ENCODE measurements at places on chromosomes 11 and 22. TPM values are rescaled to one million over a fixed set of nuclear protein-coding genes. Genes with fewer than 3 reads are reported as not detected.
A peak's percentile ranks its signal among the peaks of the same experiment; 100 is the strongest.

ROM1 gene
- 5.8 TPM for total RNA-seq

PHLDA2 gene
- 110 TPM for total RNA-seq

GRCh38 chr22:29855611-29856181 is 17.6 kb upstream of the ASCC2 start:
- no peaks in the 10 kb centered on the region for H3K4me1 ChIP-seq
- H3K27me3 ChIP-seq: no peaks in the 10 kb centered on the region
- H3K36me3 ChIP-seq: no peaks in the 10 kb centered on the region
- H3K27ac ChIP-seq: no peak overlapping the region
- no peak for DNase-seq

DNA sequence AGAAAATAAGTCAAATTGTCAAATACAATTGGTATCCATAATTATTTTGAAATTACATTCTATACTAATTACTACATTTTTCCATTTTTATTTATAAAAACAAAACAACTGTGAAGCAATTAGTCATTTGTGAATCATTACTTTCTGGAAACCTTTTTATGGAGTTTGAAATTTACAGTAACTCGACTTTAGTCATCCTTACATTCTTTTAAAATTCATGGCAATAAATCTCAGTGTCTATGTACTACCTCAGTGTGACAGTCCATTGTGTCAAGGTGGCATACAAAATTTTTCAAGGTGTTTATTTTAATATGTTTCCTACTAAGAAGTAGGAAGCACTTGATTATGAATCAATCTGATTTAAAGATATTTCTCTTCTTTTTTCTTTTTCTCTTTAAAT is 1949.4 kb upstream of the RAG2 start:
- H3K27me3 ChIP-seq: no peaks in the 10 kb centered on the region
- peak; percentile 52 for DNase-seq
- H3K4me3 ChIP-seq: no peak overlapping the region
- peaks cover 12% of the 10 kb centered on the region for H3K4me1 ChIP-seq

DNA sequence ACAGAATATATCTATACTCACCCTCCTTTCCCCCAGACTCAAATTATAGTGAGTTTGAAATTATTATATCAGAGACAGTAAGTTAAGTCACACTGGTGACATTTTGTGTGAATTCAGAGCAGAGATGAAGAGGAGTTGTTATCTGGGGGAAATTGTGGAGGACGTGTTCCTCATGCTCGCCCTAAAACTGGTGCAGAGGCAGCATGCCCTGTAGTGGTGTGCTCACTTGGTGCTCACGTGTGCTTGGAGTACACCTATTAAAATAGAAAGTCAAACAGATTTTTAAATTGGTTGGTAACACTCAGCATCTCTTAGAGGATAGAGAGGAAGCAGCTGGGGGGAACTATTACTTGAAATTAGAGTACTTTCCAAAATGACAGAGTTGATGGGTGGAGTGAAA is 51.6 kb upstream of the ADSL start:
- H3K27ac ChIP-seq: no peak overlapping the region
- no peaks in the 10 kb centered on the region for H3K4me1 ChIP-seq
- no peaks in the 10 kb centered on the region for H3K27me3 ChIP-seq
